ENCODE measurements at places on chromosomes 5 and 9.
A peak's percentile ranks its signal among the peaks of the same experiment; 100 is the strongest.

DNA sequence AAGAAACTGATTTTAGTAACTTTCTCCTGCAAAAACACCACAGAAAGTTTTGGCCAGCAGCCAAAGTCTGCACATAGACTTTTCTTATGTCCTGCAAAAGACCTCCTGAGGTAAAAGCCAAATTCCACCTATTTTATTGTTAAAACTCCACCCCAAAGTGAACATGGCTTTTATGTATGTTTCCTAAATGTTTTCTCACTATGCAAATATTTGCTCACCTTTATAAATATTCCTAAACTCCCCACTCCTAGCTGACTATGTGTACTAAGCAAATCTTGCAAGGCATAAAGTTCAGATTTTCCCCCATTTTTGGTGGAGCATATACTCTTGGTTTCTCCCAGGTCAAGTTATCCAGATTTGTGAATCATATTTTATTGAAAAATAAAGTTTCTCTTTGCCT, 446.2 kb downstream of the DNAH5 start:
- no peak for DNase-seq

GRCh38 chr5:178495706-178496105, 94.5 kb downstream of the COL23A1 start:
- DNase-seq: no peak

DNA sequence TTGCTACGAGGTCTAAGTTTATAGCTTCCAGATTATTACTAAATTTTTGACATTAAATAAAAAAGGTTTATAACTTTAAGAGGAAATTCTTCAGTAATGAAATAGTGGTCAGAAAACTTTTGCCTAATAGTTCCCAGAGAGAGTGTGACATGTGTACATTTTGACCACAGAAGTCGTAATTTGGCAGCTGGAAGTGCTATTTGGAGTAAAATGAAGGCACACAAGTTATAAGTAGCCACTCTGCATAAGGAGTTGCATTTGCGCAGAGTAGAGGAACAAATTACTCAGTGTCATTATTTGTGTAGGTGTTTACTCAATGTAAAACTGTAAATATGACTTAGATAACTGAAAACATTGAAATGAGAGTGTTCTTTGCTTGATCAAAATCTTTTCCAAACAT, 408.4 kb downstream of the CCDC171 start:
- DNase-seq: no peak

DNA sequence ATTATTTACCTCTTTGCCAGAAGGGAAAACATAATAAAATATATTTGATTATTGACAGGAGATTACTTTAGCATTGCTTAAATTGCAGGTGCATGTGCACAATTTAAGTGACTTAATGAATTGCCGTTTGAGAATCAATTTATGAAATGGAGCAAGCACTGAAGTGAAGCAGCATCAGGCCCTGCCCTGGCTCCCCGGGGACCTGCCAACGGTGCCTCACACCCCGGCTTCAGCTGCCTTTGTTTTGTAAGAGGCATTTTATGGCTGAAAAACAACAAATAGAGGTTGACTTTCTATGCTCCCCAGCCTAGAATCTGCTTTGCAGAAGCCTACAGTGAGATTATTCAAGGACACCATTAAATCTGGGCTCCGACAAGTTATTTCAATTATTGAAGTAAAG, 359.1 kb upstream of the IRX4 start:
- no peak for DNase-seq

- DNase-seq: no peak
Observed at GRCh38 chr5:78905084-78905938, 79.8 kb downstream of the ARSB start.

GRCh38 chr9:35690614-35691333, 1.0 kb upstream of the TPM2 start:
- peak; percentile 30 for DNase-seq

DNA sequence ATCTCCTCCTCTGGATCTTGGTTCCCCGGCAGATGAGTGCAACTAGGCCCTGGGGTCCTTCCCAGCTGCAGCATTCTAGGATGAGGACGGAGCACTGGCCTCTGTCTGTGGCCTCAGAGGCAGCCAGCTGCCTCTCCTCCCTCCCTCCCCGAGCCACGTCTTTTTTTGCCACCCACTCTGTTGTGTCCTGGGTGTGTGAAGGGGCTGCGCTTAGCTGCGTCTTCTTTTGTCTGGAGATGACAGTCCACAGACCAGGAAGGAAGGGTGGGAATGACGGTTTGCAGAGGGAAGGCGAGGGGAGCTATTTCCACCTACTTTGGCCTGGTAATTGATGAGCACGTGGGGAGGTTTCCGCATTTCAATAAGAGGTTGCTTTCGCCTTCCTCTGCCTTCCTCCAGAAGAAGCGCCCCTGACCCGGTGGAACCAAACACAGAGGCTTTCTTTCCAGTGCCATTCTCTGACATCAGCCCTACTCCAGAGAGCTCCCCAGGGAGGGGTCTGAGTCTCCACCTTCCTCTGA, 34.5 kb upstream of the GABRP start:
- DNase-seq: no peak

- DNase-seq: no peak
Observed at GRCh38 chr9:129100383-129101169, 10.0 kb downstream of the CRAT start.

- no peak for DNase-seq
Observed at GRCh38 chr9:136460772-136461325, 21.2 kb upstream of the INPP5E start.

GRCh38 chr5:141850244-141850768, 27.9 kb downstream of the PCDH1 start:
- DNase-seq: no peak

DNA sequence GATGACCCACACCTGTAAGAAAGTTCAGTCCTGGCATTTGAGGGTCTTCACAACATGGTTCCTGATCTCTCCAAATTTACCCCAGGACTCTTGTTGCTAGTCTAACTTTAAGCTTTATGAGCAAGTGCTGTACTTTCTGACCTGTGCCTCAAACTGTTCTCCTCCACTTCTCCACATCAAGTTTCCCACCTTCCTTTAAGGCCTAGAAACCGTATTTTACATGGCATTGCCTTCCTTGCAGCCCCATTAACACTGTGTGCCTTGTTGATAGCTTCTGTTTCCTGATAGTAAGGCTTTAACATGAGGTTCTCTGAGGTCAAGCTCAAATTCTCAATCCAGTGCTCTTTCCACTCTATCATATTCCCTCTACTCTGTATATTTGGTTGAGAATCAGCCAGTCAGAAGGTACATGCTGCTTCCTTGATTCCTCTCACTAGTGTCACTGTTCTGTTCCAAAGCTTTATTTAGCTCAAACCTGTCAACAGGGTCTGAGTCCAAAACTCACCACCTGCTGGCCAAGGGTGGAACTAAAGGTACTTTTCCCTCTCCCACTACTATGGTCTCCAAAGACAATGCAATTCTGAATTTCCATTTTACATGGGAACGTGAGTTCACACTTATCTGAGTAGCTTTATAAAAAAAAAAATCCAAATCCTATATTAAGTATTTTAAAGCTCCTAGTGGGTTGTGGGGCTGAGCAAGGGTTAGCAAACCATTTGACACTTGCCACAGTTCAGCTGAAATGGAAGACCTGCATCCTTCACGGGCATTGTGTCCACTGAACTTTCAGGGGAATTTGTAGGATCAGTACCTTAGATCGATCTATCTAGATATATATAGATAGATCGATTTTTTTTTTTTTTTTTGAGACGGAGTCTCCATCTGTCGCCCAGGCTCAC, 21.1 kb downstream of the VCP start:
- DNase-seq: peak; percentile 51

DNA sequence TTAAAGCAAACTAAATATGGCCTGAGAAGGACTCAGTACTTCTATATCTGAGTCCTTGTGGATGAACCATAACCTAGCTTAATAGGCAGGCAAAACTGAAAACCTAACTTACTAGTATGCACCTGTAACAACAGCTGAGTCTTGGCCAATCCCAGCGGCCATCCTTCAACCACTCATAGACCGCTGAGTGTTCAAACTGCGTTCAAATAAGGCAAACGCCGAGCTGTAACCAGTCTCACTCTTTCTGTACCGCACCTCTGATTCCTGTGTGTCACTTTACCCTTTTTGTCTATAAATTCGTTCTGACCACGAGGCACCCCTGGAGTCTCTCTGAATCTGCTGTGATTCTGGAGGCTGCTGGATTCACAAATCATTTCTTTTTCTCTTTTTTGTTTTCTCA, 170.5 kb downstream of the COL23A1 start:
- DNase-seq: no peak

- no peak for DNase-seq
Observed at GRCh38 chr5:126360467-126360866, 62.7 kb upstream of the GRAMD2B start.

DNA sequence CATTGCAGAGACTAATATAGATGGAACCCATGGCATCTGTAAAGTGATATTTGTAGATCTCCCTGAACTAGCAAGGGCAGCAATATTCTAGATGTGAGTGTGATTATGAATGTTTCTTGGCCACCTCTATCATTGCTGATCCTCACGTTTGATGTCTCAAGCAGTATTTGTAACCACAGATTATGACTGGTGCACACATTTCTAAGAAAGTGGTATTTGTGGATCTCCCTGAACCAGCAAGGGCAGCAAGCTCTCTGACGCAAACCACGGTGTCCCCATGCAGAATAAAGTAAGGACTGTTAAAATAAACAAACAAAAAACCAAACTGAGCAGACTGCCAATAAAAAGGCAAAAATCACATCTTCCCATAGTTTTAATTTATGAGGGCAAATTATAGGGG, 301.3 kb downstream of the CSNK1G3 start:
- DNase-seq: no peak

GRCh38 chr9:110065532-110065931, 142.4 kb downstream of the C9orf152 start:
- no peak for DNase-seq

GRCh38 chr5:175892015-175892800, 20.8 kb downstream of the CPLX2 start:
- no peak for DNase-seq

DNA sequence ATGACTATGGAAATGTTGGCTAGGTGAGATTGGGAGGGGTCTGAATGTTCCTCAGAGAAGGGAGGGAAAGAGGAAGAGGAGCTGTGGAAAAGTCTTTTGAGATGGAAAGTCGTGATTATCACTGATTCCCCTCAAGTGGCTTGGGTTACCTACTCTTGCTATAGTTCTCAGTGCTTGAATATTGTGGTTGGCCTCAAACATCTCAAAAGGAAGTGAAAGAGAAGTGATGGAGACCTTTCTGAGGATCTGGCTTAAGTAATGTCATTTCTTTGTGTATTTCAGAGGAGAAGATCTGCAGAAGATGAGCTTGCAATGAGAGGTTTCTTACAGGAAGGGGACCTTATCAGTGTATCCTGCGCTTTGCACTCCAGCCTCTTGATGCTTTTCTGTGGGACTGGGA, 5.5 kb downstream of the EXOSC2 start:
- DNase-seq: no peak

DNA sequence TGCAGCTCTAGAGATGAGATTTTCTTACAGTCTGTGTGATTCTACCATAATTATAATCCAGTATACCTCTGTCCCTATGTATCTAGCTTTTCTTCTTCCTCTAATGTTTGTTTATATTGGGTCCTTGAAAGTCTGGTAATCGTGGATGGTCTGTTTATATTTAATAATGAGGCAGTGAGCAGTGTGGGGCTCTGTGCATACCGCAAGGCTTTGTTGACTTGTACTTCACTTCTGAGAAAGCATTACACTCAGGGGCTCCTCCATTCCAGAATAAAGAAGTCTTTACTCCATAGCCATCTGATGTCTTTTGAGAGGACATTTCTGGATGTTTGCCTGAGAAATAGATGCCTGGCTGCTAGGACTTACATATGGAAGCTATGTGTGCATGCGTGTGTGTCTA, 4.5 kb upstream of the MPDZ start:
- DNase-seq: no peak

- DNase-seq: no peak
Observed at GRCh38 chr5:109982966-109983534, 293.3 kb downstream of the MAN2A1 start.

GRCh38 chr5:147857302-147858129, 21.0 kb upstream of the SCGB3A2 start:
- peak; percentile 5 for DNase-seq

DNA sequence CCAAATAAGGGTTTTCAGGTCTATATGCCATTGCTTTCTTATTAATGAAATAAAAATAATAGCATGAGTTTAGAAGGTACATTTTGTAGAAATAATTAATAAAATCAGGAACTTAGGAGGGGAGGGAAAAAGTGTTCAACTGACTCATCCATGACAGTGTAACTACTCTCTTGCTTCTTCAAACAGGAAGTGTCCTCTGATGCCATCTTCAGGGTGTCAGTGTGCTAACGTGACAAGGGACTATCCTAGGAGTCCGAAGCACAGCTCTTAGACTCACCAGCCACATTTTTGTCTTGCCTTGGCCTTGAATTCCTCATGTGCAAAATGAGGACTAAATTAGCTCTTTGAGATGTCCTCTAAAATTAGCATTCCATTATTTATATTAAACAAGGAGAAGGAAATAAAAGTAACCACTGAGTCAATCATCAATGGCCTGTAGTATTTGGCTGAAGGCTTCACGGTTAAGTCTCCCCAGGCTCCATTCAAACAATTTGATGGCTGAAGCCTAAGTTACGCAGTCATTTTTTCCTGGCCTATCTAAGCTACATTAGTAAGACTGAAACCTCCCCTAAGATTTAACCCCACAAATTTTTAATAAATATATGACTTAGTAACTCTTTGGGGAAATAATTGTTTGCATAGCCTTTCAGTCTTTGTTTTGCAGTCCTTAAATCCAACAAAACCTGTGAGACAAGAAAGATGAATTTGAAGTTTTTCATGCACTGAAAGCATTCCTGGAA, 151.1 kb downstream of the ARL15 start:
- no peak for DNase-seq

GRCh38 chr5:132673939-132674630, at the start of gene IL4:
Gene IL4, plus strand, starts transcription at chr5:132673989. Its CDS starts 62 bp downstream, at chr5:132674051.
- no peak for DNase-seq

DNA sequence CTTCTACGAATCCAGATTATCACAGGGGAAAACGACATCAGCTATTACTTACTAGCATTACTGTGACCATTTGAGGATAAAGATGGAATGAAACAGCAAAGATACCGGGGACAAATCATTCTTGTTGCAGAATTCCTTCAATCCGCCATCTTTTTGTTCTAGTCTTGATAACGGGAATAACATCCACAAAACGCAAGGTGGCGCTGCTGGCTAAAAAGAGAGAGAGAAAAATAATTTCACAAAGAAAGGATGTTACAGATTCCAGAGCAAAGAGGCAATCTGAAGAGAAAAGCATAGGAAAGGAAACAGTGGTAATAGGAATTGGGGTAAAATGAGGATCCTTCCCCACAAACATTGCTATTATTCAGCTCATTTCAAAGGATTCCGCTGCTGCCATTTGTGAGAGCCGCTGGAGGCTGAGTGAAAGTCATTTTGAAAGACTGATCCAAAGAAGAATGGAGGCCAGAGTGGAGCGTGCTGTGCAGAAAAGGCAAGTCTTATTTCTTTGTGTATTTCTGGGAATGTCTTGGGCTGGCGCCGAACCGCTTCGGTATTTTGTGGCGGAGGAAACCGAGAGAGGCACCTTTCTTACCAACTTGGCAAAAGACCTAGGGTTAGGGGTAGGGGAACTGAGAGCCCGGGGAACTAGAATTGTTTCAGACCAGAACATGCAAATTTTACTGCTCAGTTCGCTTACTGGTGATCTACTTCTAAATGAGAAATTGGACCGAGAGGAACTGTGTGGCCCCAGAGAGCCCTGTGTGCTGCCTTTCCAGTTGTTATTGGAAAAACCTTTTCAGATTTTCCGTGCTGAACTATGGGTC, at the start of gene PCDHB7:
TSS of gene PCDHB7 (plus strand) at position 264 of the 824 bp plus-strand sequence. CDS start at position 456, 192 bp downstream.
- no peak for DNase-seq

- DNase-seq: no peak
Observed at GRCh38 chr9:136798708-136799078, 2.6 kb downstream of the CCDC183 start.

Data from GM19239 (cell line).